ENCODE measurements at places on chromosomes 6 and 20. TPM values are rescaled to one million over a fixed set of nuclear protein-coding genes. Genes with fewer than 3 reads are reported as not detected.

Gene CRIP3
- not detected for total RNA-seq

DNA sequence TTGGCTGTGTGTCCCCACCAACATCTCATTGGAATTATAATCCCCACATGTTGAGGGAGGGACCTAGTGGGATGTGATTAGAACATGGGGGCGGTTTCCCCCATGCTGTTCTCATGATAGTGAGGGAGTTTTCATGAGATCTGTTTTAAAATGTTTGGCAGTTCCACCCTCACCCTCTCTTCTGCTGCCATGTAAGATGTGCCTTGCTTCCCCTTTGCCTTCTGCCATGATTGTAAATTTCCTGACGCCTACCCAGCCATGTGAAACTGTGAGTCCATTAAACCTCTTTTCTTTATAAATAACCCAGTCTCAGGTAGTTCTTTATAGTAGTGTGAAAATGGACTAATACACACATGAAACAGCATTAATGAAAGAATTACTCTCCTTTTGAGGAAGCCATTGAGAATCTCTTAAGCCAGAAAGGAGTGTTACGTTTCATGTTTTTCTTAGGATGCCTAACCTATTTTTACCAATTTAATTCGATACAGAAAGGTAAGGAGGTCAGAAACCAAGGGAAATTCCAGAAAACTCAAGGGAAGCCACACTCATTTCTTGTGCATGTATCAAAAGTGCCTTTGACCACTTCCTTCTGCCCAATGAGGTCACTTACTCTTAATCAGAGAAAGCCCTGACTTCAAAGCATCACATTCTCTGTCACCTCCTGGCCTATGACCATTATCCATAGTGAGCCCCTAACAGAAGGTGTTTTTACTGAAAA lies 24.7 kb upstream of the HINT3 start:
- DNase-seq: peak; percentile 87

GRCh38 chr20:37362231-37362792 lies 16.4 kb downstream of the SRC start:
- DNase-seq: no peak

DNA sequence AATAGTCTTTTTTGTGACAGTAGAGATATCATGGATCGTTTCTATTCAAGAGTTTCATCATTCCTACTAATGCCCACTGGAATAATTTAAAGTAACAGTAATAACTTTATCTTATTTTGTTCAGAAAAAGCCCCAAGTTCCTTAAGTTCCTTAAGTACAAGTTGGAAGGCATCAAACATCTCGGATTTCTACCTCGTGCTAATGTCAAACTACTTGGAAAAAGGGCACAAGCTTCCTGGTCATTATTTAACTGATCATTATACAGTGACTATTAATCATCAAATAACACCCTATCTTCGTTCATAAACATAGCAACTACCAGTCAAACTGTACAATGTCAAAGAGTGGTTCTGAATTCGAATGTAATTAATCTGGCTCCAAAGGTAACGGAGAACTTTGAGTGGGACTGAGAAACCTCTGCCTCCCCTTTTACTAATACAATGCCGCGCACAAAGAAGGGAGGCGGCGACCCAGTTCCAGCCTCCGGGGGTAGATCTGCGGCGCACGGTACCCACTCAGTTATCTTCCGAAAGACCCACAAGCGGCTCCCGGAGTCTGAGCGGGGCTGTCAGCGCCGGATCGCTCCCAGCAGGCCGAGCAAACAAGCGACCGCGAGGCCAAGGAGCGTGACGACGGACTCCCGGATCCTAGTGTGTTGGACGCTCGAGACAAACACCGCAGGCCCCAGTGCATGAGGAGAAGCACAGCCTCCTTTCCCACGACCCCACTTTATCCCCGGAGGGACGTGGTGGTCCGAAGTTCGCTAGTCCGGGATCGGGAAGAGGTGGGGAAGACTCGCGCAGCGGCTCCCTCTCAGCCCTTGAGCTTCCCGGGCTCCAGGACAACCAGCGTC lies 716 bp downstream of the SHPRH start:
- peak; percentile 64 for DNase-seq

DNA sequence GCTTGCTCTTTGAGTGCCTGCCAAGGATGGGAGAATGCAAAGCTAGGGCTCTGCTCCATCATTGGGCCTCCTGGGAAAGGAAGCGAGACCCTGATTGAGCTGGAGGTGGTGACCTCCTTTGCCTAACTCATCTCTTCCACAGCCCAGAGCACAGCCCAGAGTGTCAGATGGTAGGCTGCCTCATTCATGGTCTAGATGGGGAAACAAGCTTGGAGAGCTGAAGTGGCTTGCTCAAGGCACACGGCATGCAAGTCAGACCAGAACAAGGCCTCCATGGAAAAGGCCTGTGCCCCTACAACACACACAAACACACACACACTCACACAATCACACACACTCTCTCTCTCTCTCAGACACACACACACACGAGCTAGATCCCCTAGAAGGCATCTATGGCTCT lies 17.5 kb downstream of the TGM3 start:
- no peak for DNase-seq

GRCh38 chr6:151160929-151161757 lies 78.6 kb upstream of the AKAP12 start:
- DNase-seq: no peak

DNA sequence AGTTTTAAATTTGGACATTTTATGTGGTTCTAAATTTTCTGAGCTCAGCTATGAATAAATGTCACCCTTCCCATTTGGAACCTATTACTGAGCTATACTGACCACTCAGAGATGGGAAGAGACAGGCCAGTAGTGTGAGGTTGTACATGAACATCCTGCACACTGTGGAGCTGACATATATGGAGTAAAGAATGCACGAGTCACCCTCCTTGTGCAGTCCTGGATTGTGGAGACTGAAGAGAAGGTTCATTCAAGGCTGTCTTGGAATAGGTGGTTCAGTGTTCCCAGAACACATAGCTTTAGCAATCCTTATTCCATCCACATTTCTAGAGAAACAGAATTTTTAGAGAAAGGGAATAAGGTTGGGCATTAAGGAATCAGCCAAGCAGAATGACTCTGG lies 50.3 kb upstream of the OGFRL1 start:
- DNase-seq: peak; percentile 66

All from M059J (cell line).